ENCODE measurements at places on chromosomes 1 and 21.

DNA sequence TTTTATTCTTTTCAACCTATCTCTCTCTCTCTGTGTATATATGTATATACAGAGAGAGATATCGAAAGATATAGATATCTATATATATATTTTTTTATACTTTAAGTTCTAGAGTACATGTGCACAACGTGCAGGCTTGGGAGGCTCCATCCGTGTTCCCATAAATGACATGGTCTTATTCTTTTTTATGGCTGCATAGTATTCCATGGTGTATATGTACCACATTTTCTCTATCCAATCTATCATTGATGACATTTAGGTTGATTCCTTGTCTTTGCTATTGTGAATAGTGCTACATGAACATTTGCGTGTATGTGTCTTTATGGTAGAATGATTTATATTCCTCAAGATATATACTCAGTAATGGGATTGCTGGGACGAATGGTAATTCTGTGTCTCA is 55.2 kb upstream of the GPR88 start:
- no peak overlapping the region for H3K4me3 ChIP-seq
- H3K27me3 ChIP-seq = no peaks in the 10 kb centered on the region

DNA sequence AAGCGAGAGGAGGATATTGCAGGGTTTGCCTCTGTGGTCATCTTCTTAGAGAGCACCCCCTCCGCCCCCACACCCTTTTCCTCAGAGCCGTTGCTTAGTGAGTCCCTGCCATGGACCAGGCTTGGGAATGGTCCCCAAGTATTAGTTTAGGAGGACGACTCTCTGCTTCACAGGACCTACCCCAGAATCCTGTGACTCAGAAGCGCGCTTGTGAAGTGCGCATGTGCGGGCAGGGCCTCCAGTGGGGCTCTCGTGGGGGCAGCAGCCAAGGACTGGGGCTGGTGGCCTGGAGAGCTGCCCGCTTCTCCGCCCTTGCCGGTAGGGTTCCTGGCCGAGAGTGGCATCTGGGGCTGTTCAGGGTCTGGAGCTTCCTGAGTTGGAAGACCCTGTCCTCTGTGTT is 37.3 kb upstream of the HMGN1 start:
- H3K4me1 ChIP-seq = peaks cover 10% of the 10 kb centered on the region
- H3K36me3 ChIP-seq = no peaks in the 10 kb centered on the region
- no peak for DNase-seq

GRCh38 chr1:47738560-47739182 is 258.5 kb downstream of the TRABD2B start:
- no peaks in the 10 kb centered on the region for H3K36me3 ChIP-seq
- H3K27ac ChIP-seq = no peak overlapping the region
- no peaks in the 10 kb centered on the region for H3K4me1 ChIP-seq
- H3K4me3 ChIP-seq = no peak overlapping the region
- DNase-seq = no peak

DNA sequence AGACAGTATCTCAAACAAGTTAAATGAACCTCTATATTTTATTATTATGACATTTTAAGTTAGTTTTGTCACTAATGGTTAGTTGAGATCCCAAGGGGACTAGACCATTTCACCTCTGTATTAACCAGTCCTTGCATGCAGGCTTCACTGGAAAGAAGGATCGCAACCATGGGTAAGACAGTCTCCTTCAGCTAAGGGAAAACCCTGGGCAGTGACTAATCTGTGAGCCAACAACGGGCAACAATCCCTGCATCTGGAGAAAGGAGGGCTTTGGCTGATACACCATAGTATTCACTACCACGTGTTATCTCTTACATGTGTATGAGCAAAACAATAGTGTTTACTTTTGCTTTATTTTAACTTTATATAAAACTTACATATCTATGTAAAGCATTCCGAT is 708.8 kb upstream of the CHRM3 start:
- H3K4me1 ChIP-seq = no peaks in the 10 kb centered on the region
- H3K36me3 ChIP-seq = no peaks in the 10 kb centered on the region
- no peak overlapping the region for H3K4me3 ChIP-seq
- H3K27me3 ChIP-seq = no peaks in the 10 kb centered on the region

DNA sequence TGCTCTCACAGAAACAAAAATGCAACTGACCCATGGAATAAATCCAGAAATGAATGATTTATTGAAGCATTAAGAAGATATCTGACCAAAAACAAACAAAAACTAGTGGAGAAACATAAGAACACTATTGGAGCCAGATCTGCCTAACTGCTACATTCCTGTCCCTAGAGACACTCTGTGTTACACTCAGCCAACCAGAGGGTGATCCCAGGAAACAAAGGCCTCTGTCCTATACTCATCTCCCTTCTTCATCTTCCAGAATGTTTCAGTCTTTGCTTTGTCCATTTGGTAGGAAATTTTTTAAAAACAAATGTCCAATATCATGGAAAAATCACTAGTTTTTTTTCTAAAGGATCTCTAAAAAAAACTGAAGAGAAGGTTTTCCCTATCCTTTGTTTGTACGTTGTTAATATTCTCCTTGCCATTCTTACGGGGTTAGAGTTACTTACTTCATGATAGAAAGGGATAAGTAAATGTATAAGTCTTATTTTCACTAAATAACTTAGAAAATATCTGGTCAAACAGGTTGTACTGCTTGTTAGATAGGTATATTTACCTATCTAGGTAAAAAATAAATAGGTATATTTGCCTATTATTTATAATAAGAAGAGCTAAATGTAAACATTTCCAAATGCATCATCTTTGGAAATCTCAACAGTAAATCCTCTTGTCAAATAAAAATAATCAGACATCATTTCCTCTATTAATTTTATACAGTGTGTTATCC is 59.1 kb downstream of the NME7 start:
- H3K27ac ChIP-seq = no peak overlapping the region
- no peaks in the 10 kb centered on the region for H3K27me3 ChIP-seq
- peaks cover 3% of the 10 kb centered on the region for H3K4me1 ChIP-seq
- no peak for DNase-seq

DNA sequence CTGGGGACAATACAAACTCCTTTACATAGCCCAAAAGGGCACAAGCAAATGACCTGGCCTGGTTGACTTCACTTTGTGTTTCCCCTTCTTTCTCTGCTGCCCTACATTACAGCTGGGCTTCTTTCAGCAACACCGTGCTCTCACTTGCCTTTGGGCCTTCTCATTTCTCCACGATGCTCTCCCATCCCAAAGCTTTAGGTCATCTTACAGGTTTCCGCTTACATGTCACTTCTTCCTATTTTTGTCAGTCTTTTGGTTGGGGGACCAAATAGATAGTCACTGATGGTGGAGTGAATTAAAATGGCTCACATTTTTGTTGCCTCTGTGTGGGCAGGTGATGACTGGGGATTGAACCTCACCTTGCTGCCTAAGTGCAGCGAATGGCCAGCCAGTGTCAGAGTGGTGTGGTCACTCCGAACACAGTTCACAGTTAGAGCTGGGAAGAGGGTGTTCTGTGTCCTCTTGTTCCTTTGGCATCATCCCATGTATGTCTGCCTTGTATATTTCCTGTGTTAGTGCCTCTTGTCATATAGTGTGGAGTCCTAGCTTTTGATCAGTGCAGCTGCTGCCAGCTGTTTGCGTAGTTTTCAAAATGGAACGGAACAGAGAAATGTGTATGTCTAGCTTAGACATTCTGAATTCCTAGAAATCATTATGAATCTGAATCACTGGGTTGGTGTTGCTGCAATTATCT is 134.8 kb downstream of the NOS1AP start:
- no peaks in the 10 kb centered on the region for H3K27me3 ChIP-seq
- no peaks in the 10 kb centered on the region for H3K36me3 ChIP-seq
- H3K4me1 ChIP-seq = no peaks in the 10 kb centered on the region
- H3K4me3 ChIP-seq = no peak overlapping the region
- DNase-seq = no peak

- H3K27me3 ChIP-seq = peaks cover 34% of the 10 kb centered on the region
- H3K4me3 ChIP-seq = peak overlapping the region; percentile 4
- H3K36me3 ChIP-seq = no peaks in the 10 kb centered on the region
- H3K27ac ChIP-seq = peak overlapping the region; percentile 86
Measured at GRCh38 chr1:38814984-38815464, 44.5 kb downstream of the RRAGC start.

DNA sequence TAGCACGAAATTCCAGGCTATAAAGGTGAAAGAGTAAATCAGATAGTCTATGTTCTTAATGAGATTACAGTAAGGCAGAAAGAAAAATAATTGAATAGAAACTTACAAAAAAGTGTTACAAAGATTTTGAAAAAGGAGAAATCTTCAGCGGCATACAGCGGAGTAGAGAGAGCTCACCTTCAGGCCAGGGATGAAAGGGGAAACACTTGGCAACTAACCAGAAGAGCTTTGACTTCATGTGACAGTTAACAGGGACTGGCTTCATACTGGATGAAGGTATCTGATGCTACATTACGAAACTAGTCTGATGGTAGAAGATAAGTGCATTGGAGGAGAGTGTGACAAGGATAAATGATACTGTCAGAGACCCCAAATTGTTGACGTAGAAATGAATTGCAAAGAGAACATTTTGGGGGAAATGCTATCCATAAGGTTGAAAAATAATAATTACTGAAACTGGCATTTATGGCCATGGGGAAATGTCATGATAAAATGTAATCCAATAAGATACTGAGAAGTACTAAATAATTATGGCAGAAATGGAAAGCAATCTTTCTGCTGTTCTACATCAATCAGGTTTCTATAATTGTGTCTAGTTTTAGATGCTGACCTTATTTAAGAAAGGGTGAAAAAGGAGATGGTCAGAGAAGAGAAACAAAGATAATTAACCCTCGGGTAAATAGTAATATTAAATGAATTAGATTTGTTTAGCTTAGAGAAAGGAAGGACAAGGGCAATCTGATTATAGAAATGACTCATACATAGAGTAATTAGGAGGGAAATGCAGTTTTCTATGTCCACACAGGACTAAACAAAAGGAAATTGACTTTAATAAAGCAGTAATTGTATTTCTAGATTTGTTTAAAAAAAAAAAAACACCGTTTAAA is 808.7 kb downstream of the NCAM2 start:
- H3K36me3 ChIP-seq = no peaks in the 10 kb centered on the region
- H3K4me3 ChIP-seq = no peak overlapping the region
- no peaks in the 10 kb centered on the region for H3K4me1 ChIP-seq
- no peak for DNase-seq
- H3K27ac ChIP-seq = no peak overlapping the region

- H3K27ac ChIP-seq = peak within 1 kb of the TSS; percentile 24
- H3K4me1 ChIP-seq = peaks cover 9% of the 10 kb centered on the region
- no peaks in the 10 kb centered on the region for H3K36me3 ChIP-seq
- peaks cover 4% of the 10 kb centered on the region for H3K27me3 ChIP-seq
- H3K4me3 ChIP-seq = peak within 1 kb of the TSS; percentile 55
- peak; percentile 54 for DNase-seq
Measured at GRCh38 chr1:204151552-204152309, at the start of gene ETNK2. TSS of gene ETNK2 (minus strand) at chr1:204152044. CDS start at chr1:204151852, 192 bp downstream.

DNA sequence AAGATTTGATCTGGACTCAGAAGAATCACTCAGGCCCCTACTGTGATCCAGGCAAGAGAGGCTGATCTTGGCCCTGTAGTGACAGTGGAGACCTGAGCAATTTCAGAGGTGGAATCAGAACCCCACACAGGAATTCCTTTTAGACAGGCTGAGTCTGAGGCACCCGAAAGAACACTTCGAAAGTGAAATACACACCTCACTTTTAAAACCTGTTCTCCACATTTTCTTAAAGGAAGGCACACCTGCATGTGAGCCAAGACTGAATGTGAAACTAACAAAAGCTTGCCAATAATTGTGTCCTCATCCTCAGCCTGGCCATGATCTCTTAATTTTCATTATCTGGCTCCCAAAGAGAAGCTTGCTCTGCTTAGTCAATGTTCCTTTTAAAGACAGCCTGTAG is 32.2 kb downstream of the SIPA1L2 start:
- no peaks in the 10 kb centered on the region for H3K36me3 ChIP-seq
- no peaks in the 10 kb centered on the region for H3K27me3 ChIP-seq
- no peak for DNase-seq
- no peak overlapping the region for H3K27ac ChIP-seq

- H3K36me3 ChIP-seq = no peaks in the 10 kb centered on the region
- H3K4me3 ChIP-seq = no peak overlapping the region
- DNase-seq = no peak
- no peak overlapping the region for H3K27ac ChIP-seq
Measured at GRCh38 chr1:237712586-237713157, 178.1 kb downstream of the ZP4 start.

DNA sequence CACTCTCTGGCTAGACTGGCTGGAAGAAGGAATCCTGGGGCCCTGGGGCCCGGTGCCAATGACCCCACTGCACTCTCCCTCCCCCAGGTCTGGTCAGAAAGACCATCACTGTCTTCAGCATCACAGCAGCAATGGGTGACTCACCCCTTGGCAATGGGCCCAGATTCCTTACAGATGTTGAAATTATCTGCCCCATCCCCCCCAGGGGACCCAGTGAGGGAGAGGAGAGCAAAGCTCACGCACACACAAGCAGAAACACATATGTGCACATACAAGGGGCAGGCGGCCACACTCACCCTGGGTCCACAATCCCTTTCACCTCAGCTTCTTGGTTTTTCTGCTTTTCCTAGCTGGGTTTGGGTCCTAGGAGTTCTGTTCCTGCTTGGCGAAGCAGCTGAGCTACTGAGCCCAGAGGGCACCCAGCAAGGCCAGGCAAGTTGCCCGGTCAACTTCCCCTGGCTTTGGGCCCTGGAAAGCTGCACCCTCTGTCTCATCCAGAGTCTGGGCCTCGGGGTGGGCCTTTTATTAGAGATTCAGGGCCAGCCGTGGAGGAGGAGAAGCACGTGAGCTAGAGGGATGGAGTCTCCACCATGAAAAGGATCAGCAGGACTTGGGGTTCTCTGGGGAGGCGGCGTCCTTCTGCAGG is 2.6 kb downstream of the COL16A1 start:
- peaks cover 42% of the 10 kb centered on the region for H3K4me1 ChIP-seq
- H3K27ac ChIP-seq = no peak overlapping the region
- no peak overlapping the region for H3K4me3 ChIP-seq
- H3K36me3 ChIP-seq = no peaks in the 10 kb centered on the region

- no peak for DNase-seq
- H3K36me3 ChIP-seq = no peaks in the 10 kb centered on the region
- H3K4me1 ChIP-seq = no peaks in the 10 kb centered on the region
Measured at GRCh38 chr1:237671262-237671661, 219.5 kb downstream of the ZP4 start.

DNA sequence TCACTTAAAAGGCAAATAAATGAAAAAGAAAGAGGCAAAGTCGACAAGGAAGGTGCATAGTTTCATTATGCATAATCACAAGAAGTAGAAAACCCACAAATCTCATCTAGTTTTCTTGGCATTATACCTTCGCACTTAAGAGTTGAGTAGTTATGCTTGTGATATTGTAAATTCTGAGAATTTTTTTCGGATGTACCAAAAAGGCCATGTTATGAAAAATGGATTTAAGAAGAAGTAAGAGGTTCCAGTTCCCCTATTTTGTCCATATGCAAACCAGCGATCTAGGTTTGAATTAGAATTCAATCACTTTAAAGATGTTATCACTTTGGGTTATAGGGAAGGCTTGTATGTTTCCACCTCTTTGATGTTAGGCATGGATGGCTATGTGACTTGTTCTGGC is 7.9 kb upstream of the ERICH3 start:
- H3K4me3 ChIP-seq = no peak overlapping the region
- H3K36me3 ChIP-seq = no peaks in the 10 kb centered on the region
- H3K27me3 ChIP-seq = no peaks in the 10 kb centered on the region

GRCh38 chr1:44559330-44559729 is 115.0 kb downstream of the TMEM53 start:
- H3K4me3 ChIP-seq = no peak overlapping the region
- no peaks in the 10 kb centered on the region for H3K36me3 ChIP-seq
- no peak overlapping the region for H3K27ac ChIP-seq
- no peaks in the 10 kb centered on the region for H3K4me1 ChIP-seq
